ENCODE measurements at places on chromosomes 13 and 19.

DNA sequence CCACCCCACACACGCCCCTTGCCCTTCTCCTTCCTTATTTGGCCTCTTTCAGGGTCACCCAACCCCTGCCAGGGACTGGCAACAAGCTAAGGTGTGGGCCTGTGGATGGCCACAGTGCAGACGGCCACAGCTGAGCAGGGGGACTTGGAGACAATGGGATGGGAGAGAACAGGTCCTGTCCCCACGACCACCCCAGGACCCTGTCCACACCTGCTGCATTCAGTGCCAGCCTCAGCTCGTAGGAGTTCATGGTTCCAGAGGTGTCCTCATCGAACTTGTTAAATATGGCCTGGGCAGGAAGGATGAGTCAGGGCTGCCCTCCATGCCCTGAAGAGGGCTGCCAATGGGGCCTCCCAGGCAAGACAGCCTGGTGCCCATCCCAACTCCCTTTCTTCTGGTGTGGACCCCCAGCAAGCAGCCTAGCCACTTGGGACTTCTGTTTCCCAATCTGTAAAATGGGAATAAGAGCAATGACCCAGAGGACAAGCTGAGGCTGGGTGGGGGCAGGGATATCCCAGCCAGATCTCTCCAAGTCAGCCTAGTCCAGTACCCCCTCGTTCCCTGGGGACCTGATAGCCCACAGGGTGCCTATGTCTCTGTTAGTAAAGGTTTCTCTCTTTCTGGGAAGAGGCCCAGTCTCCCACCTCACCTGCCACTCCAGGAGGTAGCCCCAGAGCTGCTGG is 10.6 kb downstream of the CAPN12 start:
- peak overlapping the region; percentile 19 for H3K4me3 ChIP-seq
- peaks cover 42% of the 10 kb centered on the region for H3K4me1 ChIP-seq
- peaks cover 17% of the 10 kb centered on the region for H3K36me3 ChIP-seq
- no peak for DNase-seq

- H3K36me3 ChIP-seq: peaks cover 22% of the 10 kb centered on the region
- H3K4me1 ChIP-seq: peaks cover 3% of the 10 kb centered on the region
- no peak overlapping the region for H3K4me3 ChIP-seq
- no peak overlapping the region for H3K27ac ChIP-seq
Measured at GRCh38 chr19:5093948-5094718, 125.2 kb downstream of the KDM4B start.

- peak overlapping the region; percentile 76 for H3K27ac ChIP-seq
- peaks cover under 1% of the 10 kb centered on the region for H3K36me3 ChIP-seq
- H3K27me3 ChIP-seq: no peaks in the 10 kb centered on the region
- no peak overlapping the region for H3K4me3 ChIP-seq
- H3K4me1 ChIP-seq: peaks cover 86% of the 10 kb centered on the region
- DNase-seq: no peak
Measured at GRCh38 chr19:54373781-54374631, 9.3 kb upstream of the LAIR1 start.

DNA sequence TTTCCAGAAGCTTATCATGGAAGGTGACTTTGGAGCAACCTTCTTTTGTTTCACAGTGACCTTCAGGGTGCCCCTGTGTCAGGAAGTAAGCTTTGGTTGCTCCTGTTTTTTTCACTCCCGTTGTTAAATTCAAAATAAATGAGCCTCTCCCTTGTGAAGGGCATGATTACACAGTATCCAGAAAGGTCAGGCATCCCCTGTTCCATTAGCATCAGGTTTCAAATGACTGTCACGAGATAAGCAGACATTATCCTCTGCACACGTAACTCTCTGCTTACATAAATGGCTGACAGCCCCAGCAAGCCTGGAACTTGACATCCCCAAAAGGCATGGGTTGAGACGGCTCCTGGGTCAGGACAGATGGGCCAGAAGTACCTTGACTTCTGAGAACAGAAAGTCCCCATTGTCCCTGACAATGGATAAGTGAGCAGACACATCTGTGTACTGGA is 52.0 kb downstream of the RAB20 start:
- H3K27ac ChIP-seq: no peak overlapping the region
- H3K4me1 ChIP-seq: peaks cover 9% of the 10 kb centered on the region
- no peak for DNase-seq

DNA sequence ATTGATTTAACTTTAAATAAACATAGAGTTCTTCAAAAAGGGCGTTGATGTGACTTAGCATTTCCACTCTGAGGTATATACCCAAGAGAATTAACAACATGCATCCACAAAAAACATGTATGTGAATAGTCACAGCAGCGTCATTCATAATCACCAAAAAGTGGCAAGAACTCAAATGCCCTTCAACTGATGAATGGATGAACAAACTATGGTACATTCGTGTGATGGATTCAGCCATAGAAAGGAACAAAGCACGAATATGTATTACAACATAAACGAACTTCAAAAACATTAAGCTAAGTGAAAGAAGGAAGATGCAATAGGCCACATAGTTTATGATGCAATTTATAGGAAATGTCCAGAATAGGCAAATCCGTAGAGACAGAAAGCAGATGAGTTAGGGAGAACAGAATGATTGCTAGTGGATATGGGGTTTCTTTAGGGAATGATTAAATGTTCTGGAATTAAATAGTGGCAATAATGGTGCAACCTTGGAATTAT is 72.3 kb upstream of the UQCRFS1 start:
- H3K36me3 ChIP-seq: no peaks in the 10 kb centered on the region
- no peak for DNase-seq
- no peaks in the 10 kb centered on the region for H3K4me1 ChIP-seq
- no peak overlapping the region for H3K4me3 ChIP-seq
- H3K27me3 ChIP-seq: peaks cover 4% of the 10 kb centered on the region

DNA sequence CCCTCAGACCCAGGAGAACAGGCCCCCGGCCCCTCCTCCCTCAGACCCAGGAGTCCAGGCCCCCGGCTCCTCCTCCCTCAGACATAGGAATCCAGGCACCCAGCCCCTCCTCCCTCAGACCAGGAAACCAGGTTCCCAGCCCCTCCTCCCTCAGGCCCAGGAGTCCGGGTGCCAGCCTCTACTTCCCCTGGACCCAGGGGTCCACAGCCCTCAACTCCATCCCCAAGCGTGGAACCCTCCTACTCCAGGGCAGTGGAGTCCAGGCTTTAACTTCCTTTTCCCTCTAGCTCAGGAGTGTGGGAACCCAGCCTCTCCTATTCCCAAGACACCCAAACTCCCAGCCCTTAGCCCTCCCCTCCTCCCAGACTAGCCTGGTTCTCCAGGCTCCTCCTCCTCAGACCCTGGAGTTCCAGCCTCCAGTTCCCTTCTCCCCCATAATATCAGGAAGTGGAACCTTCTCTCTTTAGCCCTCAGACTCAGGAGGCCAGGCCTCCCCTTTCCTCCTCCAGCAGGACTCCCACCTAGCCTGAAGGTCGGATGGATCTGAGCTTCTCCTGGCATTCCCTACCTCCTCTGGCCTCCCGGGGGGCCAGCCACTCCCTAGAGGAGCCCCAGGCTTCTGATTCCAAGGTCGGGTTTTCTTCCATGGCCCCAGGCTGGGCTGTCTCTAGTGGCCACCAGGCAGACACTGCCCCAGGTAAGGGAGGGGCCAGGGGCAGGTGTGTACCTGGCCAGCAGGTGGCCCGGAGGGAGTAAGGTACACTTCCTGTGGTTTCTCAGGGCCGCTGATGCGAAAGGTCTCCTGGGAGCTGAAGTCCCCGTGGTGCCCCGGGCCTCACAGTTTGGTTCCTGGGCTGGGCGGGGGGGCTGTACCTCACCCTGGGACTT is at the start of gene TMC4:
TMC4 (minus strand) TSS at position 690 of the 888 bp plus-strand sequence; CDS start at position 647, 43 bp downstream.
- H3K4me1 ChIP-seq: peaks cover 19% of the 10 kb centered on the region
- peaks cover 3% of the 10 kb centered on the region for H3K36me3 ChIP-seq
- H3K27ac ChIP-seq: no peak within 1 kb of the TSS
- no peak within 1 kb of the TSS for H3K4me3 ChIP-seq

- DNase-seq: no peak
- H3K4me3 ChIP-seq: no peak overlapping the region
- H3K27me3 ChIP-seq: peaks cover 12% of the 10 kb centered on the region
- no peaks in the 10 kb centered on the region for H3K36me3 ChIP-seq
- no peak overlapping the region for H3K27ac ChIP-seq
Measured at GRCh38 chr13:28744656-28745055, 25.9 kb upstream of the SLC46A3 start.

- H3K27ac ChIP-seq: no peak overlapping the region
- H3K4me3 ChIP-seq: peak overlapping the region; percentile 71
- peaks cover 9% of the 10 kb centered on the region for H3K27me3 ChIP-seq
- peaks cover 9% of the 10 kb centered on the region for H3K4me1 ChIP-seq
- DNase-seq: no peak
Measured at GRCh38 chr19:39030854-39031367, 1.4 kb downstream of the FBXO27 start.

GRCh38 chr13:77048681-77049080 is 21.7 kb upstream of the FBXL3 start:
- peaks cover 10% of the 10 kb centered on the region for H3K4me1 ChIP-seq
- peaks cover 83% of the 10 kb centered on the region for H3K36me3 ChIP-seq
- H3K4me3 ChIP-seq: no peak overlapping the region
- peak overlapping the region; percentile 31 for H3K27ac ChIP-seq
- H3K27me3 ChIP-seq: no peaks in the 10 kb centered on the region
- no peak for DNase-seq

GRCh38 chr19:39407660-39408391 is 1.2 kb downstream of the ZFP36 start:
- H3K27ac ChIP-seq: peak overlapping the region; percentile 91
- peak; percentile 60 for DNase-seq
- H3K4me1 ChIP-seq: peaks cover 59% of the 10 kb centered on the region
- peak overlapping the region; percentile 89 for H3K4me3 ChIP-seq
- H3K36me3 ChIP-seq: peaks cover 34% of the 10 kb centered on the region

GRCh38 chr13:36131931-36132297 is 732 bp upstream of the DCLK1 start:
- no peaks in the 10 kb centered on the region for H3K4me1 ChIP-seq
- no peak for DNase-seq
- H3K27me3 ChIP-seq: peaks cover 19% of the 10 kb centered on the region
- H3K27ac ChIP-seq: no peak overlapping the region
- H3K4me3 ChIP-seq: no peak overlapping the region

GRCh38 chr13:98171900-98172589 is 5.0 kb downstream of the RNF113B start:
- no peaks in the 10 kb centered on the region for H3K36me3 ChIP-seq
- H3K27ac ChIP-seq: no peak overlapping the region
- H3K4me1 ChIP-seq: no peaks in the 10 kb centered on the region

DNA sequence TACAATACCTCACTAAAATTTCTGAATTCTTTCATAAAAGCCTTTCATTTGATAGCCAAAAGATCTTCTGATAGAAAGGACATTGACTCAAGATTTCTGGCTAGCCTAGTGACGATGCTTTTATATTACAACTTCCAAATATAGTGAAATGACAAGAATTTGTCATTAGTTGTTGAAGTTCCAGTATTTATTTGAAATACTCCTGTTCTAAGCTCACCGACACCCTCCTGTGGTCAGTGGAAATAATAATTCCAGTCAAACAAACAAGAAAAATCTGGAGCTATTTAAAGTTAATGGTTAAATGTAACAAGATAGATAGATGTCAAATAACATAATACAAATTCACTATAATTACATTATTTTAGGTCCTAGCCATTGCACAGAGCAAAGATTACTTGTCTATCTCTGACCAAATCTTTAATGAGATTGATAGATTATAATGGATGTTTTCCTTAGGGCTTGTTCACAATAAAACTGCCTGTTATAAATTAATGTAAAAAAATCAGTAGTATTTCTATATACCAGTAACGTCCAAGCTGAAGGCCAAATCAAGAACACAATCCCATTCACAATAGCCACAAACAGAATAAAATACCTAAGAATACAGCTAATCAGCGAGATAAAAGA is 195.5 kb downstream of the RGCC start:
- H3K27me3 ChIP-seq: peaks cover 41% of the 10 kb centered on the region
- H3K36me3 ChIP-seq: no peaks in the 10 kb centered on the region
- H3K27ac ChIP-seq: no peak overlapping the region
- H3K4me3 ChIP-seq: no peak overlapping the region
- DNase-seq: no peak

GRCh38 chr19:51751655-51752054 is at the start of gene FPR1:
Gene FPR1 (minus strand): TSS chr19:51751878. CDS start chr19:51746994, 4,884 bp downstream.
- no peak for DNase-seq
- no peaks in the 10 kb centered on the region for H3K27me3 ChIP-seq
- peak within 1 kb of the TSS; percentile 57 for H3K27ac ChIP-seq

GRCh38 chr13:112756967-112757758 is 67.3 kb downstream of the ATP11A start:
- no peak overlapping the region for H3K4me3 ChIP-seq
- no peaks in the 10 kb centered on the region for H3K36me3 ChIP-seq
- H3K27me3 ChIP-seq: no peaks in the 10 kb centered on the region
- no peak for DNase-seq
- H3K4me1 ChIP-seq: peaks cover 6% of the 10 kb centered on the region

DNA sequence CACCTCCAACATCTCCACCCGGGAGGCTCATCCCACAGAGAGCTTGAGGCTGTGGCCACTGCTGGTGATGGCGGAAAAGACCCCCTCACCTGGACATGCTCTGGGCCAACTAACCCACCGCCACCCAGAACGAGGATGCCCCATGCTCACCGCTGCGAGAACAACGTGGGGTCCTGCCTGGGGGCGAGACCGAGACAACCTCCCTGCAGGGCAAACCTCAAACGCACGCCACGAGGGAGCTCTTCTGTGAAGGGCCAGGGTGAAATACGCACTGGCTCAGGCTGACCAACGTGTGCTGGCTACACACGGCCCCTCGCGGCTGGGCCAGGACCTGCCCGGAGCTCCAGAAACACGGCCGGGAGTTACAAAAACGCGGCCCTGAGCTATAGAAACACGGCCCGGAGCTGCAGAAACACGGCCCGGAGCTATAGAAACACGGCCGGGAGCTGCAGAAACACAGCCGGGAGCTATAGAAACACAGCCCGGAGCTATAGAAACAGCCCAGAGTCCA is 19.0 kb upstream of the PLPP2 start:
- H3K4me3 ChIP-seq: no peak overlapping the region
- no peaks in the 10 kb centered on the region for H3K4me1 ChIP-seq
- H3K27ac ChIP-seq: no peak overlapping the region
- H3K27me3 ChIP-seq: no peaks in the 10 kb centered on the region
- H3K36me3 ChIP-seq: peaks cover 62% of the 10 kb centered on the region

- H3K4me3 ChIP-seq: no peak overlapping the region
- no peaks in the 10 kb centered on the region for H3K36me3 ChIP-seq
- no peak overlapping the region for H3K27ac ChIP-seq
- H3K4me1 ChIP-seq: no peaks in the 10 kb centered on the region
- no peak for DNase-seq
Measured at GRCh38 chr19:41206926-41207750, 11.9 kb upstream of the AXL start.

DNA sequence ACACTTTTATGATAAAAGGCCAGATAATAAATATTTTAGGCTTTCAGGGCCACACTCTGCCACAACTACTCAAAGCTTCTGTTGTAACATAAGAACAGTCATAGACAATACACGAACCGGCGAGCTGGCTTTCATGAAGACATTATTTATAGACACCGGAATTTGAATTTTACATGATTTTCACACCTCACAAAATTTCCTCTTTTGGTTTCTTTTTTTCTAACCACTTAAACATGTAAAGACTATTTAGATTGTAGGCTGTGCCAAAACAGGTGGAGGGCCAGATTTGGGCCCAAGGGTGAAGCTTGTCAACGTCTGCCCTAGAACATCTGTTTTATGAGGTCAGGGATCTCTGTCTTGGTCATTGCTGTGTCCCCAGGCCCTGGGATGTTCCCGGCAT is 29.7 kb upstream of the FXYD3 start:
- H3K27me3 ChIP-seq: no peaks in the 10 kb centered on the region
- peak overlapping the region; percentile 96 for H3K27ac ChIP-seq
- H3K4me1 ChIP-seq: peaks cover 86% of the 10 kb centered on the region
- no peaks in the 10 kb centered on the region for H3K36me3 ChIP-seq
- peak overlapping the region; percentile 71 for H3K4me3 ChIP-seq
